ENCODE measurements at places on chromosomes 6 and 20.

DNA sequence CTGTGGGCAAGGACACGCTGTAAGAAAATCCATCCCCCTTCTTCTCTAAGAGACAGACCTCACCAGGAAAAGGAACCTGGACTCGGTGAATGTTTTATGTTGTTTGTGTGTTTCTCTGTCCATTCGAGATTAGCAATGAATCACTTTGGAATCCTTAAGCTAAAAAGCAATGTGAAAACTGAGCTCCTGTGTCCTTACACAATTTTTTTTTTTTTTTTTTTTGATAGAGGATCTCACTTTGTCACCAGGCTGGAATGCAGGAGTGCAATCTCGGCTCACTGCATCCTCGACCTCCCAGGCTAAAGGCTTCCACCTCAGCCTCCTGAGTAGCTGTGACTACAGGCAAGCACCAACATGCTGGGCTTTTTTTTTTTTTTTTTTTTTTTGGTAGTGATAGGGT lies 32.1 kb downstream of the BFSP1 start:
- DNase-seq = no peak

- DNase-seq = no peak
Observed at GRCh38 chr6:6348256-6348655, 27.8 kb upstream of the F13A1 start.

DNA sequence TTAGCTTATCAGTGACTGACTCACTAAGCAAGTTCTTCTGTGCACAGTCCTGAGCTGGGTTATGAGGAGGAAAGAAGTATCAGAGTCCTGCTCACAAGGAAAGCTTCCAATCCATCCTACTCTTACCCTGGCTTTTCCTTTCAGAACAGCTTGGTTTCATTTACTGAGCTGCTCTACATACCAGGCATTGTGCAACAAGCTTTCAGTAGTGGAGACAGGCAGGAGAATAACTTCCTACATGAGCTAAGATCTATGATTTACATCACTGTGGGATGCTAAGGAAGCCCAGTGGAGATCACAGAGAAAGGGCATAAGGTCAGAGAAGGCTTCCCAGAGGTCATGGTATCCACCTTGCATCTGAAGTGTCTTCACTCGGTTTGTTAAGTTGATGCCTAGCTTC lies 144.5 kb downstream of the MAP3K7 start:
- no peak for DNase-seq

- DNase-seq = no peak
Observed at GRCh38 chr6:119966484-119966883, 616.9 kb upstream of the MAN1A1 start.

- no peak for DNase-seq
Observed at GRCh38 chr20:8187740-8188139, 55.7 kb downstream of the PLCB1 start.

DNA sequence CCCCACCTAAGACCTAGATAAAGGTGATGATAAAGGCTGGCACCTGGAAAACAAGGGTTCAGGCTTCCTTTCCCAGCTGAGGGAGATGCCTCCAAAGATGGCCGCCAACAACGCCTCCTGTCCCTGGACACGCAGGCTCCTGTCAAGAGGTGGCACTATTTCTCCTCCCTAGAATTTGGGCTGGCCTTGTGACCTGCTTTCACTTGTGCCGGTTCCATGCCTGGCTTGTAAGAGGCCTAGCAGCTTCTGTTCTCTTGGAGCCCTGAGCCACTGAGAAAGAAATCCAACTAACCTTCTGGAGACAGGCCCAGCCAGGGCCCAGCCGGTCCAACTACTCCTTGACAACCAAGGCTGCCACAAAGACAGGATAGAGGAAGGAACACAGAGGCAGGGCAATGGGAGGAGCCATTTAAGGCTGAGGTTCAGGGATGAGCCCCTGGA lies 60.2 kb upstream of the RALY start:
- DNase-seq = no peak

DNA sequence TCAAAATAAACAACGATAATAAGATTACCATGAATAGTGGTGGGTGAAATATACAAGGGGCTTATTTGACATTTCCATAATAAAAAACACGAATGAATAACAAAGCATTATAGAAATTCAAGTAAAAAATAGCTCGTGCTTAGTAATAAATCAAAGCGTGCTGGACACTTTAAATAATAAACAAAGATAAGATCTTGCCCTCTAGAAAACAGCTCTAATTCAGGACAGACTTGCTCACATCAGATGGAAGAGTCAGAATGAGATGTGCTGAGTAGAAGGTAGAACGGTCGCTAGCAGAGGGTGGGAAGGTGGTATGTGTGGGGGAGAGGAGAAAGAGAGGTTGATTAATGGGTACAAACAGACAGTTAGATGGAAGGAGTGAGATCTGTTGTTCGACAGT lies 27.3 kb downstream of the PSMB1 start:
- DNase-seq = no peak
